ENCODE measurements at places on chromosomes 1 and 21.

GRCh38 chr1:245952383-245953026, 554.6 kb downstream of the SMYD3 start:
- no peak for DNase-seq

DNA sequence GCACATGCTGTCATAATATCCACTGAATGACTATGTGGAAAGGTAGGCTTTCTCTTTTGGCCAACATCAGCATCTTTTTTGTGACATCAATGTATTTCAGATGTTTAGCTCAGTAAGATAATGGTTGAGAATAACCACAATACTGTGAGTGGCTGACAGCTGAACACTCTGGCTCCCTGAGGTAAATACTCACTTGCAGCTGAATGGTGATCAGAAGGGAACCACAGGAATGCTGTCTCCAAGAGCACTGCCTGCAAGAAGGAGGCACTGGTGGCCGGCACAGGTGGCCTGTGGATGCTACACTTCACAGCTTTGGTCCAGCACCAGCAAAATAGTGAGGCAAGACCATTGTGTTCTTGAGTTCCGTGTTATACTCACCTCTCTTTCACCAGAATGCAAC, 118.7 kb upstream of the PPM1J start:
- DNase-seq = no peak

GRCh38 chr1:12302798-12303447, 73.1 kb downstream of the VPS13D start:
- DNase-seq = no peak

DNA sequence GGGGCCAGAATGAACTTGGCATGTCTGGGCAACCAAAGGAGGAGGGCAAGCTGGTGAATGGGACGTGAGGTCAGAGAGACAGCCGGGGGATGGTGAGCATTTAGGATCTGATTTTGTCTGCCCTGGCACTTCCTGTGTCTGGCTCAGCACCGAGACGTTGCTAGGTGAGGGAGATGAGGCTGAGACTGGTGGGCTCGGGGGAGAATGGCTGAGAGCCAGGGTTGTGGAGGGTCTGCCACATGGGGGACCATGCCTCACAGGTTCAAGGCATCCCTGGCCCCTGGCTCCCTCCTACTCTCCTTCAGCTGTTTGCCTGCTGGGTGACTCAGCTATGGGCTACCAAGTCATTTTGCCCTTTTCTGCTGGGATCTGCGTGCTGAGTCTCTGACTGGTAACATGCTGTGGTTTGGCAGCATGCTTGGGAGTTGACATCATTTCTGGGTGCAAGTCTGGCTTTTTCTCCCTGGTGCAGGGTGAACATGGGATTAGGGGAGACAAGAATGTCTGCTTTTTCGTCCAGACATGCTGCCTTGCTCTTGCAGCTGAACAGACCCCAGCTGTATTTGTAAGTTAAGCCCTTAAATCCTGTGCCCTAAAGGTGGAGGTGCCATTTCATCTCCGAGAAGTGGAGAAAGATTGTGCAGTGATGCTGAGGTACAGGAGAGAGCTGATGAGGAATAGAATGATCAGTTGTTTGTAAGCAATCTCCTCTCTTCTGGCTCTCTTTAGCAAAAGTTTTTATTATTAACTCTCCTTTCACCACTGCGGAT, 17.6 kb downstream of the GALNT2 start:
- peak; percentile 24 for DNase-seq

DNA sequence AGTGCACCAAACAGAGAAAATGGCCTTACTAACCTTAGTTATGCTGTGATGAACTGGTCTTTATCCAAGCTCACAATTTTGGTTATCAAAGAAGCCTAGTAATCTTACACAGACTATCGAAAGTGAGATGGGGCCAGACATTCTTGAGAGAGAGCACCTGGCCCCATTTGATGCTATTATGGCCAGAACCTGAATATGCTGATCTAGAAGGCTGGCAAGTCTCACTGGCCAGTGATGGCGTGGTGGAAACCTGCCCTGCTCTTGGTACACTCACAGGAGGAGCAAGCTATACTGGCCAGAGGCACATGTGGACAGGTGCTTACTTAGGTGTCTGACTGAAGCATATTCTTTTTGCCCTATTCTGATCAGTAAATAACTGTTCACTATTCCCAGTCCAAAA, 357.8 kb upstream of the ZRANB2 start:
- no peak for DNase-seq

All from stimulated activated CD4-positive, alpha-beta T cell treated with anti-CD3 and anti-CD28 coated beads, TNF-alpha, amount 100 ng/mL, for 4 hours (primary cell).